ENCODE measurements at places on chromosomes 5 and 9. TPM values are rescaled to one million over a fixed set of nuclear protein-coding genes. Genes with fewer than 3 reads are reported as not detected.
A peak's percentile ranks its signal among the peaks of the same experiment; 100 is the strongest.

- DNase-seq, result no peak
Measured at GRCh38 chr5:59843511-59844213, 49.9 kb downstream of the PDE4D start.

GPR151 gene
- total RNA-seq, result not detected

NSG2 gene
- total RNA-seq, result 1.4 TPM

ZNF366 gene
- total RNA-seq, result not detected

SWI5 gene
- 18.8 TPM for total RNA-seq

GRCh38 chr9:108980893-108981292, 32.4 kb downstream of the CTNNAL1 start:
- no peak for DNase-seq

DNA sequence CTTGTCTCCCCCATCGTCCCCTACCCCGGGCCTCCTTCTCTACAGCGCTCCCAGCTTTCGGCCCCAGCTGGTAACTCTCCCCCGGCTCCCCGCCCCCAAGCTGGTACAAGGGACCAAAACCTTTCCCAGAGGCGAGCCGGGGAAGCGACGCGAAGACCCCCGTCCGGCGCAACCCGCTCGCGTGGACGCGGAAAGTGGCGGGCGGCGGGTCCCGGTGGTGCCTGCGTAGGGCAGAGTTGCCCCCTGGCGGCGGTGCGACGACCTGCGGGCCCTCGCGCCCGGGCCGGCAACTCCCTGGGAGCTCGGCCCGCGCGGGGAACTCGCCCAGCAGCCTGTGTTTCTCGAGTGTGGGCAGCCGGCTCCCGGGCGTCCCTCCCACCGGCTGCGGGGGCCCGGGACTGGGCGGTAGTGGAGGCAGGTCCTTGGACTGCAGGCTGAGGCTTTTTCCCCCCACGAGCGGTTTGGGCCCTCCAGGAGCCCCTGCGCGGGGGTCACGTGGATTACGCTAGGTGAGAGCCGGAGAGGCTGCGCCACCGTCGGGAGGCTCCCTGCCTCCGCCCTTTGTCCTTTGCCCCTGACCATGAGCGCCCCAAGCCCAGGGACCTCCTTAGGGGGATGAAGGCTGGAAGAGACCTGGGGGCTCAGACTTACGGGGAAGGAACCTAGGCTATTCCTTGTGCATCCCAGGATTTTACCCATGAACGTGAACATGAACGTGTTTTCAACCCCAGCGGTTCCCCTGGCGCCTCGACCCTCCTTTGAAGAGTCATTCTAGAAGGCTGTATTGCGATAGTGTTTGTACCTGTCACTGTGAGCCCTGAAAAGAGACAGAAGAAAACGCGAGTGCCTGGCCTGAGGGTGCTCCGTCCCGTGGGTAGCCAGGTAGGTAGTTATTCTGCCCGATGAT, 2.9 kb upstream of the FOXD1 start:
- peak; percentile 74 for DNase-seq

F2RL2 gene
- total RNA-seq, result 0.16 TPM

PDCD1LG2 gene
- not detected for total RNA-seq

FGD3 gene
- 12.0 TPM for total RNA-seq

SPATA31C1 gene
- total RNA-seq, result not detected

GRCh38 chr9:137972355-137972987, 94.9 kb downstream of the CACNA1B start:
- DNase-seq, result no peak

GRCh38 chr5:175457466-175457865, 13.5 kb upstream of the DRD1 start:
- no peak for DNase-seq

DNA sequence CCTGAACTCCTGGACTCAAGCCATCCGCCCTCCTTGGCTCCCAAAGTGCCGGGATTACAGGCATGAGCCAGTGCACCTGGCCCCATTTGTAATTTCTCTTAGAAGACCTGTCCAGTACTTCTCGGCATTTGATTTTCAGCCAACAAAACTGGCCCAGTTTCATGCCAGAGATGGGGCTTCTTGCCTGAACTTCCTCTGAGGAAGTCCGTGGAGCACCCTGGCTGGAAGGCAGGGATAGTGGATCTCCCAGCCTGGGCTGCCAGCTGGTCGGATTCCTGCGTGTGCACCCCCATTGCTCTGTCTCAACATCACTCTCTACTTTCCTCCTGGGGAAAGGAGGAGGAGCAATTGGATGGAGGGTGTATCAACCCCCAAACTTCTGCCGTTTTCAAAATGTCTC, 39.0 kb downstream of the FAM78A start:
- no peak for DNase-seq

DNA sequence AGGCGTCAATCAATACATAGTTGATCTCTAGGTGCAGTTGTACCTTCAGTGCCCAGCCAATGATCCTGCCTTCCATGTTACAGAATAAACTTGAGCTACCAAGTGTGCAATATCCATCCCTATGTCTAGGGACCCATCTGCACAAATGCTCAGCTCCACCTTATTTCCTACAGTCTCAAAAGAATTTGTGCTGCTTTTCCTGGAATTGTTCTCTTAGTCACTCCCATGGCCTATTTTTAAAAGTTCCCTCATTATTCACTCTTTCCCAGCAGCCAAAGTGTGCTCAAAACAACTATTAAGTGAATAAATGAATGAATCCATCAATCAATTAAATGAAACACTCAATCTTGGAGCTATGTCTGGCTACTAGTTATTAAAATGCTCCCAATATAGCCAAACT, 14.7 kb downstream of the LIX1 start:
- DNase-seq, result no peak

PCDHA2 gene
- 5.6 TPM for total RNA-seq

DNA sequence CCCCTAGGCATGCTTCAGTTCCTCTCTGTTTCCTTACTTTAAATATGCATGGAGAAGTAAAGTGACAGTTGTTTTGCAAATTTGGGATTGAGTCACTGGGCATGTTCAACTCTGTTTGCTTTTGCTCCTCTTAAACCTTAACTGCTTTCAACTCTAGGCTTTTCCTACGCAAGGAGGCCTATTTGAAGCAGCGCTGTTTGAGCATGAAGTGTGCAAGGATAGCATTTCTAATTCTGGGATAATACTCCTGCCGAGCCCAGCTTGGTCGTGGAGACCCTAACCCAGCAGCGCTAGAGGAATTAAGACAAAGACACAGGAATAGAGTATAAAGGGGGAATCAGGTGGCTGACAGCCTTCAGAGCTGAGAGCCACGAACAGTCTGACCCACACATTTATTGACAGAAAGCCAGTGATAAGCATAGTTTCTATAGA, 803.4 kb upstream of the CDH10 start:
- no peak for DNase-seq

PCDHB6 gene
- total RNA-seq, result 2.4 TPM

MYMK gene
- not detected for total RNA-seq

SPATA31E1 gene
- not detected for total RNA-seq

- no peak for DNase-seq
Measured at GRCh38 chr9:12784461-12785259, 9.8 kb downstream of the LURAP1L start.

DNA sequence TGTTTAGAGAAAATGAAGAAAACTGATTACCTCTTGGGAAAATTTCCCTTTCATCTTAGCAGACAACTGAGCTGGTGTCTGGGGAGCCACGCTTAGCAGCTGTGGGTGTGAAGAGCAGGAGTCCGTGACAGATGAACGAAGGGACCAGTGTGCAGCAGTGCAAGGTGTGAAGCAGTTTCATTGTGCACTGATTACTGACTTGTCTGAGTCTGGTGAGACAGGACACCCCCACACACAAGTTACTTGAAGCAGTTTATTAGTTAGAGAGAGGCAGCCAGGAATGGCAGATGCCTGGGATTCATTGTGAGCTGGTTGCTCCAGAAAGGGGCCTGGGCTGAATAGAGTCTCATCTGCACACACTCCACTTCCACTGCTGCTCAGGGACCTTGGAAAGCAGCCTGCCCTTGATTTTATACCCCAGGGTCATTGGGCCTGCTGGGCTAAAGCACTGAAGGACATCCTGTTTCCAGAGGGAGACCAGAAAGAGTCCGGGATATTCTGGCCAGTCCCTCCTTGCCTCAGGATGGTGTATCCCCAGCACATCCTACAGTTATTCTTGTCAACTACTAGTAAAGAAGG, 47.4 kb downstream of the FBXL7 start:
- no peak for DNase-seq

DNA sequence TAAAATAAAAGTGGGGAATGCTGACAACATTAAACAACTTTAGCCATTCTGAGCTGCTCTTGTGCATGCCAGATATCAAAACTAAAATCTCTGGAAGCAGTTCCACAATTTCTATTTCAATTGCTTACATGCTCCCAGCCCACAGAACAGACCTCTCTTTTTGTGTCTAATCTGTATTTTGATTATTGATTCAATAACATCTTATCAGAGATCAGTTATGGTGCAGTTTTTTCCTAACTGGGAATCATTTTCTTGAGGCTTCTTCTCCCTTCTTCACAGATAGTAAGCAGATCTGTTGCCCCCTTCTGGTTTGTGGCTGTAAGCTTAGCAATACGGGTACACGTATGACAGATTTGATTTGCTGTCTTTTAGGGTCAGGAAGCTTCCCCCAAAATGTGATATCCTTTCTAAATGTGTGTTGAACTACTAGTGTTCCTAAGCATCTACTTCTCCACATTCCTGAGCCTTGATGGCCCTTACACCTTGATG, 39.4 kb downstream of the MRPS27 start:
- DNase-seq, result no peak

DNA sequence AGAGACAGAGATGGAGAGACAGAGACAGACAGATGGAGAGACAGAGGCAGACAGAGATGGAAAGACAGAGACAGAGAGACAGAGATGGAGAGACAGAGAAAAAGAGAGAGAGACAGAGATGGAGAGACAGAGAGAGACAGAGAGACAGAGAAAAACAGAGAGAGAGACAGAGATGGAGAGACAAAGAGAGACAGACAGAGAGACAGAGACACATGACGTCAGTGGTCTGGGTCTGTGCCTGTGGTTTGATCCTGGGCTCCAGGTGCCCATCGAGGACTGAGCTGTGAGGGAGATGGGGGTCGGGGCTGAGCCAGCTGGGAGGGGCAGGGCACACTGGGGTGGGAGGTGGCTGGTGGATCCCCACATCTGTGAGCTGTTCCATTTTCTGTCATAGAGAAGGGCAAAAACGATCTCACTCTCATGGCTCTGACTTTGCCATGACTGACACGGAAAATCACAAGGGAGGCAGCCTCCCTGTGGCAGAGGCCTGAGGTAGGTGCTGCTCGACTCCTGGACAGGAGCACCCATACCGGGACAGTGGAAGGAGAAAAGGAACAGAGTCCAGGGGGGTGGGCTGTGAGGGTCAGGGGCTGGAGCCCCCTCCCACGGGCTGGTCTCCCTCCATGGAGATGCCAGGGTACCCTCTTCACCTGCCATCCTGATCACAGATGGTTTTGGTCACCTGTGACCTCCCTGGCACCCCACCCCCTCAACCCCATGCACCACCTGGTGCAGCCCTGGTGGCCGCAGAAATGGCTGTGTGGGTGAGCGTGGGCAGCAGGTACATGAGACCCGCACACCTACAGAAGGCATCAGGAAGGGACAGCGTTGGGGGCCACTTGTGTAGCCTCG, 28.8 kb downstream of the GLT6D1 start:
- no peak for DNase-seq

DNA sequence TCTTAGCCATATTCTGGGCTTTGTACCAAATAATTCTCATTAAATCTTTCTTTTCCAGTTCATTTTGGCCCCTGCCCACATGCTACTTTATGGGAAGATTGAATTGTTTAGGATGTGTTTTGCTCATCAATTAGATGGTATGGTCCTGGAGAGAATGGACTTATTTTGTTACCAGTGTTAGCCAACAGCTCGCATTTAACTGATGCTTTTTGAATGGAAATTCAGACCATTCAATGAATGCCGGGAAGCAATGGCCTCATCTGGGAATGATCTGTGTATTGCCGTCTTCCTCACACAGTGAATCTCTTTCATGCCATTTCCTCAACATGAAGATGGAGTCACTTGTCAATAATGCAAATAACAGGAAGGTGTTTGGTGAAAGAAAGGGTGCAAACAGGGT, 370.6 kb upstream of the PIK3R1 start:
- no peak for DNase-seq

IL13 gene
- total RNA-seq, result not detected

- no peak for DNase-seq
Measured at GRCh38 chr9:84439250-84439649, 98.7 kb upstream of the SLC28A3 start.

ADAMTSL2 gene
- 0.14 TPM for total RNA-seq

- DNase-seq, result no peak
Measured at GRCh38 chr5:166602271-166602670, 1689.2 kb upstream of the WWC1 start.

- DNase-seq, result no peak
Measured at GRCh38 chr5:141349917-141350619, at the start of gene PCDHGB1. PCDHGB1 (plus strand) TSS chr5:141350099; CDS start chr5:141350261, 162 bp downstream.

GRCh38 chr9:88604836-88605511, 70.0 kb downstream of the NXNL2 start:
- DNase-seq, result no peak

DNA sequence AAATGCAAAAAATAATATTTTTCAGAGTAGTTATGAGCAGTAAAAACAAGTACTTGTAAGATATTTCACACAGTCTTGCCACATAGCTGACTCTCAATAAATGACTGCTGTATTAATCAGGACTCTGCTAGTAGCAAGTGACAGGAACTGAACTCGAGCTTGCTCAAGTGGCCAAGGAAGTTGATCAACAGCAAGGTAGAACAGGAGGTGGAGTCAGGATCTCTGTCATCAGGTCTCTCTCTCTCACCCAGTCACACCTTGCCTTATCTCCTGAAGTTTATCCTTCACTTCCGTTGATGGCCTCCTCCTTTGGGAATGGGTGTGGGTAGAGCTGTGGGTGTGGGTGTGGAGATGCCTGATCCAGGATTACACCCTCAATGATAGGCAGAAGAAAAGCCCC, 107.0 kb downstream of the GPBP1 start:
- no peak for DNase-seq

GNA14 gene
- 0.14 TPM for total RNA-seq

NKD2 gene
- total RNA-seq, result 23.9 TPM

FAM151B gene
- total RNA-seq, result 2.7 TPM

TRIP13 gene
- total RNA-seq, result 11.9 TPM

FAXDC2 gene
- 14.8 TPM for total RNA-seq

- no peak for DNase-seq
Measured at GRCh38 chr5:64789457-64789856, 20.7 kb downstream of the CWC27 start.

Measured in progenitor cell of endocrine pancreas (in vitro differentiated cells).